Activated CD8-positive, alpha-beta memory T cell treated with anti-CD3 and anti-CD28 coated beads for 4 hours (primary cell): ENCODE measurements at places on chromosomes 4 and X.

DNA sequence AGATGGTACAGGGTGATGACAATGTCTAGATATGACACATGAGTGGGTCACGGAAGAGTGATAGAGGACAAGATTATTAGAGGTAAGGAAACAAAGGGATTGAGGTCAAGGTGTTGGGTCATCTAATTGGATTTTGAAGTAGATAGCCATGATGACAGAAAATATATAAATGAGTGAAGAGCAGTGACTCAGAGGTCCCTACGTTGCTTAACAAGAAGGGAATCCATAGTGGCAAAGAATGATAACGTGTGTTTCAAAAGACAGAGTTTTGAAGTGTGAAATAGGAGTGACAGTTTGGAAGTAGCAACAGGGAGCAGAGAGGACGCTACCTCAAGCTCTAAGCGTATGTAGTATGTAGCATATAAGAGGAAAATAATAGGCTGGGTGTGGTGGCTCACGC lies 22.2 kb upstream of the CAMK2D start:
- no peak for DNase-seq

- no peak for DNase-seq
These were observed 187.9 kb downstream of the MAB21L2 start for GRCh38 chr4:150769845-150770244.

DNA sequence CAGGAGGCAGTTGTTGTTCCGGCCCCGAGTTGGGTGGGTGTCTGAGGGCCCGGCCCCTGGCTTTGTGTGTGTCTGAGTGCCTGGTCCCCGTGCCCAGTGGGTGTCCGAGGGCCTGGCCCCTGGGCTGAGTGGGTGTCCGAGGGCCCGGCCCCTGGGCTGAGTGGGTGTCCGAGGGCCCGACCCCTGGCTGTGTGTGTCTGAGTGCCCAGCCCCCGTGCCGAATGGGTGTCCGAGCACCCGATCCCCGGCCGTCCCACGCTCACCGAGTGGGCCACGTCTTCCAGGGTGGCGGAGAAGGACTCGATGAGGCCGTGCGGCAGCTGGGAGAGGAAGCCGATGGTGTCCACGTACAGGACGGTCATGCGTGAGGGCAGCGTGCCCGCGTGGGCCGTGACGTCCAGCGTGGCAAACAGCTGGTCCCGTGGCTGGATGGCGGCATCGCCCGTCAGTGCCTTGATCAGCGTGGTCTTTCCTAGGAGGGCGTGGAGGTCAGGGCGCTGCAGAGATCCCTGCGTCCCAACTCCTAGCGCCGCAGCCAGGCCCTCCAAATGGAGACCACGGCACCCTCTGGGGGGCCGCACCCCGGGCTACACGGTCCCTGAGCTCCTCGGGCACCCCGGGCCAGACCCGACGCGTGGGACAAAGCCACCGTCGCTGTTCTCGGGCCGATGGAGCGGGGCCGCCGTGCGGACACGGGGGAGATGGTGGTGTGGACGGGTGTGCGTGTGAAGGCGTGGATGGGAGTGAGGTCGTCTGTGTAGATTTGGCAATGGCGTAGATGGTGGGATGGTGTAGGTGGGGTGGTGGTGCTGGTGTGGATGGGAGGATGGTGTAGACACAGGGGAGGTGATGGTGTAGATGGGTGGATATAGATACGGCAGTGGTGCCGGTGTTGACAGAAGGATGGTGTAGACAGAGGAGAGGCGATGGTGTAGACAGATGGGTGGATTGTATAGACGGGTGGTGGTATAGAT lies 7.2 kb downstream of the GTPBP6 start:
- DNase-seq: no peak

DNA sequence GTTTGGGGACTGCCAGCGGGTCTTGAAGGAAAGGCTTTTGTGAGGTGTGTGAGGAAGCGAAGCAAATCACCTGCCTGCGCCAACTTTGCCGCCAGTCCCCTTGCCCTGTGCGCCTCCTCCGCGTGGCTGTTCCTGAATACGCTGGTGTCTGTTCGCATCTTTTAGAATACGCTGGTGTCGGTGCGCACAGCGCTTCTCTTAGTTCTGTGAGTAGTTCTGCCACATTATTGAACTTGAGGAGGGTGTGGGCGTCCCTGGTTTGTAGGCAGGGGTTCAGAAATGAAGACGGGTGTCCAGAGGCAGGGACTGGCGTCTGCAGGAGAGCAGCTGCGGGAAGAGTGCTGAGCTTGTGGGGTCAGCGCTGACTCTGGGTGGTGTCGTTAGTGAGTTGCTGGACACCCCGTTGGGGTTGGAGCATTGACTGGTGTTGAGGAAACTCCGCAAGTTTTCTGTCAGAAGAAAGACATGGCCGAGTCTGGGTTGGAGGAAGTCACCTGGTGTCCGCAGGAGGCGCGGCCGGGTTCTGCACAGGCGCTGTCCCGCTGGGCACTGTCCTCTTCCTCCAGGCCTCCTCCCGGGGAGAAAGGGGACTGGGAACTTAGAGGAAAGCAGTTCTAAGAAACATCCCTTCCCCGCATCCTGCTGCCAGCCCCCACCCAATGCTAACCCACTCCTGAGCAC lies 930 bp downstream of the ZNF718 start:
- no peak for DNase-seq
